ENCODE measurements at places on chromosomes 4 and X.

DNA sequence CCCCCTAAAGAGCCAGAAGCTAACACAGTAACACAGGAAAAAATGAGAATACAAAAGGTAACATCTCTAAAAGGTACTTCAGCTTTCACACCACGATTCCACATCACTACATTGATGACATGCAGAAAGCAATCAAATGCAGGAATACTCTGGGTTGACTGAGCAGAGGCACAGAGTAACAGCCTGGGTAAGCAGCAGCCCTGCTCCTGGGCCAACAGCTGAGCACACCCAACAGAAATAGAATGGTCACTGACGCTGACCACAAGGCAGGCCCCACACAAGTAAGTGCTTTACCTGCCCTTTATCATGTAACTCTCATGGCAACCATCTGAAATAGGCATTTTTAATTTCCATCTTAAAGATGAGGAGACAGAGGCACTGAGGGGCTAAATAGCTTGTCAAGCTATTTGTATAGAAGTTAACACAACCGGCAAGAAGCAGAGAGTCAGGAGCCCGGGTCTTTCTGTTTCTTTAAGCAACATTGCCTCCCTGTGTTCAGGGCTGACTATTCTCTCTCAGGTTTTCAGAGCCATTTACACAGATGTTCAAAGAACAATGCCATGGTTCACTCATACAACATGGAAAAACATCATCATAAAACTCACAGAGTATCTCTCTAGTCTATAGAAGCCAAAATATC is 168.9 kb downstream of the ZNF674 start:
- DNase-seq, result peak; percentile 56

DNA sequence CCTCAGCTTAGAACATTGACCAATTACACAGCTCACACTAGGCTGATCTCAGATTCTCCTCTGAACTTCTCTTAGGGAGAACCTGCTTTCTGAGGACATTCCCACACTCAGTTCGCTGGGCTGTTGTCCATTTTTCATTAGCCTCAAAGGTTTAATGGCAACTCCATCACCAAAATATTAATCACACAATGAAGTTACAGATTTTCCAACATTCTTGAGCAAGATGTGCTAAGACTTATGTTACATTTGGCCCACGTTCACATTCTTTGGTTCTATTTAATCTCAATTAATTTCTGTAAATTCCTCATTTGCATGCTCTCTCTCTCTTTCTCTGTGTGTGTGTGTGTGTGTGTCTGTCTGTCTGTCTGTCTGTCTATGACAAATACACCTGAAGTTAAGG is 82.3 kb upstream of the EDNRA start:
- no peak for DNase-seq

- DNase-seq, result no peak
Measured at GRCh38 chrX:48927123-48927522, 8.3 kb upstream of the PIM2 start.

GRCh38 chr4:60657807-60658206 is 542.3 kb upstream of the ADGRL3 start:
- DNase-seq, result no peak

DNA sequence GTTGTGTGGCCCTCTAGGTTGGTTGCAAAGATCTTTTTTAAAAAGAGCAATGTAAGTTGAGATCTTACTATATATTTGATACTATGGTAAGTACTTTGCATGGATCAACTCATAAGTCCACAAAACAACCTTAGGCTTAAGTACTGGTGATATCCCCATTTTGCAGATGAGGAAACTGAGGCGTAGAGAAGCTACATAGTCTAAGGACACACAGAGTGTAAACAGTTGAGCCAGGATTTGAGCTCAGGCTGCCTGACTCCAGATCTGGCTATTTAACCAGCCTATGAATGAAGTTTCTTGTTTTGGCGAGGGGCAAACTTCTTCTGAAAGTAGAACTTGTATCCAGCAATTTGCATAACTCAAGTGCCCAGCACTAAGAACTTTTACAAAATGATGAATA is 38.6 kb upstream of the STX18 start:
- no peak for DNase-seq

DNA sequence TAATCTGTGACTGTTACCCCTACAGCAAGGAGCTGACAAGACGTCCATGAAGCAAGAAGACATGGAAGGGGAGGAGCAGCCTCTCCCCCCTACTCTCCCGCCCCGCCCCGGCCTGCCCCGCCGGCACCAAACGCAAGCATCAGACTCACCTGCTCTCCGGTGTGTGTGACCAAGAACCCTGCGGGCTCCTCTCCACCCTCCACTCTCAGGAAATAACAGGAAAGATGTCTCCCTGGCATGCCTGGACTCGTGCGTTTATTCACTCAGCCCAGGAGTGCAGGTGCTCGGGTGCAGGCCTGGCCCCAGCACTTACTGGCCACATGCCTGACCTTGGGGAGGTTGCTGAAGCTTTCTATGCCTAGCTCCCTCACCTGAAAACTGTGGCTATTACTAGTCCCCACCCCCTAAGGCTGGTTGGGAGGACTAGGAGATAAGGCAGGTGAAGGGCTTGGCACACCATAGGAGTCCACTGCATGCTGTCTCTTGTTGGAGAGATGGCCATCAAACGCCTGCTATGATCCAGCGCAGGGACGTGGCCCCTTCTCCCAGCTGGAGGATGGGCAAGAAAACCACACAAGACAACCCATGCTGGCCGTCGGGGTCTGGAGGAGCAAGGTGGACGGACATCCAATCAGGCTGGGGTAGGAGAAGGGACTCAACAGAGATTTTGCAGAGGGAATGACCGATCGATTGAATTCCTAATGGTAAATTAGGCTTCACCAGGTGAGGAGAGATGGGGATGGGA is 34.9 kb upstream of the CLDN24 start:
- no peak for DNase-seq

- DNase-seq, result no peak
Measured at GRCh38 chr4:153950100-153950979, 161.5 kb upstream of the SFRP2 start.

- no peak for DNase-seq
Measured at GRCh38 chr4:6769233-6769988, 13.1 kb upstream of the KIAA0232 start.

- no peak for DNase-seq
Measured at GRCh38 chr4:26859762-26860156, 882 bp upstream of the STIM2 start.

- DNase-seq, result no peak
Measured at GRCh38 chr4:8167291-8167690, 8.7 kb upstream of the ABLIM2 start.

DNA sequence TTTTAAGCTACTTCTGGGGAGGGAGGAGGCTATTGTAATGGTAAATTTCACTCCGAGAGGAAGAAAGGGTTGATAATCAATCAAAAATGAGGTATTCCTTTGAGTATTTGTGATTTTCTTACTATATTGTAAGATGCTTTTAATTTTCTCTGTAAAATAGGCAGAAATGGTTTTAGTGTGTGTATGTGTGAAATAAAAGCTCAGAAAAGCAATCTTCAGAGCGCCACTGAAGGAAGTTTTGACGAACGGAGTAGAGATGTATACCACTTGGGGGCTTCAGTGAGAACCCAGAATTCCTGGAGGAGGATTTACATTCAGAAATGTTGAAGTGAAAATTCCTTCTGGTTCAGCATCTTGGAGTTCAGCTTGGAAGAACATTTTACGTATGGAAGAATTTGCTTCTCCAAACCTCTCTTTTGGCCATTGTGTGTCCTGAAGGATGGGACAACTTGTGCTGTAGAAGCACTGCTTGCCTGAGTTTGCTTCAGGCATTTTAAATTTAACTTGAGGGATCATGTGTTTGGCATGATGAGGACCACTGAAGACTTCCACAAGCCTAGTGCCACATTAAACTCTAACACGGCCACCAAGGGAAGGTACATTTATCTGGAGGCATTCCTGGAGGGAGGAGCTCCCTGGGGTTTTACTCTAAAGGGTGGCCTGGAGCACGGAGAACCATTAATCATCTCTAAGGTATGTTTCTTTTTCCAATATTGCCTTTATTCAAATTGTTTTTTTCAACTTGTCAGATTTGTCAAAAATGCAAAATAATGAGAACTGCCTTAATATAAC is 695 bp downstream of the SHROOM3 start:
- no peak for DNase-seq

DNA sequence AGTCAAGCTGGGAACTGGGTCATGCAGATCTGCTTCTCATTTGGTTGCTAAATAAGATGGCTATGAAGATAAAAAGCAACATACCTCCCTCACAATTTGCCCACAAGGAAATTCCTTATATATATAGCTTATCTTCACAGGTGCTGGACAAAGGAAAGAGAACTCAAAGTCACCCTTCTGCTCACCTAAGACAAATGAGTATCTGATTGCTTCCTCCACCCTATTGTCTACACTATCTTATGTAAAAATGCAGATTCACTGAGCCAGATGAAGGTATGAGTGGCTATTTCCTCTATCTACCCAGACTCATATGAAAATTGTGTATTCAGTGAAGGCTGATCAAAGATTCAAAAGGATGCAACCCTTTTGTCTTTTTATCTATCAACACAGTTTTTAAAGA is 50.8 kb downstream of the CHM start:
- no peak for DNase-seq

GRCh38 chr4:125483278-125483677 is 168.5 kb downstream of the FAT4 start:
- DNase-seq, result no peak

- no peak for DNase-seq
Measured at GRCh38 chrX:153668423-153669173, 5.0 kb downstream of the PNCK start.

GRCh38 chrX:93428497-93428896 is 244.9 kb downstream of the NAP1L3 start:
- DNase-seq, result no peak

DNA sequence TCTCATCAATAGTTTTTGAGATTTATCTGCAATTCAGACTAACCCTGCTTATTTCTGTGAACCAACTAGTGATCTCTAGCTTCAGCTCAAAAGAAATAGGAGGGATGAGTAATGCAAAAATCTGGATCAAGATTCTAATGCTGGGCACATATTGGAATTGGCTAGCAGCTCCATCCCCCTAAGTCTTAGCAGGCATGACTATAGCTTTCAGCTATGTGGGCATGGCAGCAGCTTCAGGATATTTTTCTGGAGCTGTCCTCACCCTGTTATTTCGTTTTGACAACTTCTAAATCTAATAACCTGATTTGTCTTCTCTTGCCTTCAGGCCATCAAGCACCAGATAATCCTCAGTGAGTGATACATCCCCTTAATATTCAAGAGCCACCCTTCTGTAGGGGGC is 50.8 kb upstream of the GNPDA2 start:
- DNase-seq, result no peak

GRCh38 chr4:159463235-159463634 is 360.4 kb downstream of the RAPGEF2 start:
- no peak for DNase-seq

- no peak for DNase-seq
Measured at GRCh38 chr4:28709891-28710290, 1849.2 kb downstream of the STIM2 start.

GRCh38 chrX:55488593-55489313 is 895 bp downstream of the USP51 start:
- peak; percentile 47 for DNase-seq

GRCh38 chr4:154807042-154807630 is 26.1 kb downstream of the RBM46 start:
- no peak for DNase-seq

DNA sequence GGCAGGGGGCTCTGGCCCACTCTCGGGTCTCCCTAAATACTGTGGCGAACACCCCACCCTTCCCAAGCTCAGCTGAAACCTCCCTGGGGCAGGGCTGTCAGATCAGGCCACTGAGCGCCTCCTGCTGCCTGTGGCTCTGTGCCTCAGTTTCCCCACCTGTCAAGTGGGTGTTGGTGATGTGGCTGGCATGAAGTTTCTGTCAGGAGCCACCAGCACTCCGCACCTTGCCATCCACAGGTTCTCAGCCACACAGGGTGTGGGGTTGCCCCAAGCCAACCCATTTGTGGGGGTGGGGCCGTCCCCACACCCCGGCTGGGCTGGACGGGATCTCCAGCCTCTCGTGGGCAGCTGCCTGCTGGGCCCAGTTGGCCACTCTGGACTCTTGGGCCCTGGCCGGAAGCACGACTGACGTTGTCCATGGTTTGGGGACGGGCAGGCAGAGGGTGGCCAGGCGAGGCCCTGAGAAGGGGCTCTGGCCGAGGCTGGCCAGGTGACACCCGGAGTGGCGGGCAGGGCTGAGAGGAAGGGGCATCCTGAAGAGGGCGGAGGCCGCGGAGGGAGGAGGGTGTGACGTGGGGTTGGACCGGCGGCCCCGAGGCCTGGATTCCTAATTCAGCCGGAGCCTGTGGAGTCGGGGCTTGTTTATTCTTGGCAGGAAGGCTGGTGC is 5.5 kb upstream of the FGFR3 start:
- no peak for DNase-seq

- DNase-seq, result no peak
Measured at GRCh38 chr4:7956934-7957656, 17.4 kb upstream of the AFAP1 start.

DNA sequence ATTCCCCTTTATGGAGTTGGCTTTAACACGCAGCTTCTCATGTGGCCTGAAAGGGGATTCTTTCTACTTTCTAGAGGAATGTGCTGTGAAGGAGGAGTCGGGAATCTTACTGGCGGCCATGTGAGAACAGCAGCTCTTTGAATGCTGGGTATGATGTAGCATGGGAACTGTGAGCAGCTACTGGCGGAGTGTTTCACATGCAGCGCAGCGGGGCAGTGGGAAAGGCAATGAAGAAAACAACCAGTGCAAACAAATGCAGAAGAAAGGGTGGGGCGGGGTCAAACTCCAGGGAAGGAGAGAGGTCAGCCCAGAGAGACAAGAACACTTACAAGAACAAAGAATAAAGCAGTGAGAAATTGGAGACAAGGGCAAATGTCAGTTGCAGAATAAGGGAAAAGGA is 363.8 kb upstream of the FTHL17 start:
- no peak for DNase-seq

DNA sequence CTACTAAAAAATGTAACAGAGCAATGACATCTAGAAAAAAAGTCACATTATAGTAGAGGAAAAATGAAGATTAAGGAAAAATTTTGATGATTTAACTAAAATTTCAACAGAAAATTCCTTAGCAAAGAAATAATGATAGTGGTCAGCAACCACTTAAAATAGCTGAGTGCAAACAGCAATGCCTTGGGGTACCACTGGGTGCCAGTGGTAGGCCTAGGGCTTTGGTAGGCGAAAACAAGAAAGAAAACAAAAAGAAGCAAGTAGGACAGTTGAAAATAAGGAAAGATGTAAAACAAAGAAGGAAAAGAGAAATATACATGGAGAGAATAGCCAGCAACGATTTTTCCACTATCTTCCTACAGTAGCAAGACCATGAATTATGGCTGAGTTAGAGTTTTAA is 313.5 kb upstream of the IRS4 start:
- no peak for DNase-seq

- DNase-seq, result no peak
Measured at GRCh38 chr4:73053974-73054480, 15.5 kb downstream of the COX18 start.

DNA sequence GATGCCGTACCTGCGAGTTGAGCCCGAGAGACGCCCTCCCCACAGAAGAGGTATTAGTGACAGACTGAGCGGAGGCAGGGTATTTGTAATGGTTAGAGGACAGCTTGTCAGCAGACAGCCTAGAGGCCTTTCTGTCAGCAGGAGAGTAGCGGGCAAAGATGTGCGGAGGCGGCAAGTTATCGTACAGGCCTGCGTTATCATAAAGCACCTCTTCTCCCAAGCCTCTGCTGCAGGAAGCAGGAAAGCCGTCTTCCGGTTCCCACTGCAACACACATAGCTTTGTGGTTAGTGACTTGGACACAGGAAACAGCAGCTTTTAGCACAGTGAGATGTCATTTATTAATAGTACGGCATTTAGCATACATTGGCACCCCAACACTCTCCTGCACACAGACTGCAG is 158.3 kb downstream of the AFAP1 start:
- DNase-seq, result peak; percentile 14
